Stimulated activated CD4-positive, alpha-beta T cell treated with anti-CD3 and anti-CD28 coated beads, Interleukin-1b, Interleukin-23, amount 100 ng/mL, for 4 hours (primary cell): ENCODE measurements at places on chromosomes 2 and 18.

DNA sequence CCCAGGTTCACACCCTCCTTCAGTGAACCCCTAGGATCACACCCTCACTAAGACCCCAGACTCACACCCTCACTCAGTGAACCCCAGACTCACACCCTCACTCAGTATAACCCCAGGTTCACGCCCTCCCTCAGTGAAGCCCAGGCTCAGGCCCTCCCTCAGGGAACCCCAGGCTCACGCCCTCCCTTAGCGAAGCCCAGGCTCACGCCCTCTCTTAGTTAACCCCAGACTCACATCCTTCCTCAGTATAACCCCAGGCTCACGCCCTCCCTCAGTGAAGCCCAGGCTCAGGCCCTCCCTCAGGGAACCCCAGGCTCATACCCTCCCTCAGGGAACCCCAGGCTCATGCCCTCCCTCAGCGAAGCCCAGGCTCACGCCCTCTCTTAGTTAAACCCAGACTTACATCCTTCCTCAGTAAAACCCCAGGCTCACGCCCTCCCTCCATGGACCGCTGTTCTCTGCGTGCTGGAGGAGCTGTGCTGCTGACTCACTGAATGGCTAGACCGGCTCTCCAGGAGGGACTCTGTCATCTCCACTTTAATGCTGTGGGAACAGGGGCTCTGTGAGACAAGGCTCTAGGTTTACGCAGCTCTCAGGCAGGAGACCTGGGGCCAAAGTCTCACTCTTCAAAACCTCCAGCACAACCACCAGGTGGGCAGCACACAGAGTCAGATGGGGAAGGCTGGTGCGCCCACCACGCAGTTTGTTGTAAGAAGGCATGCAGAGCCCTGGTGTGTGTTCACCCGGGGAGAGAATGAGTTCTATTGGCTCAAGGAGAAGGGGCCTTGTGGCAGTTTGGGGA lies 506.9 kb upstream of the MYT1L start:
- DNase-seq, result no peak

- no peak for DNase-seq
These were observed 45.3 kb downstream of the DGKD start for GRCh38 chr2:233399306-233400225.

DNA sequence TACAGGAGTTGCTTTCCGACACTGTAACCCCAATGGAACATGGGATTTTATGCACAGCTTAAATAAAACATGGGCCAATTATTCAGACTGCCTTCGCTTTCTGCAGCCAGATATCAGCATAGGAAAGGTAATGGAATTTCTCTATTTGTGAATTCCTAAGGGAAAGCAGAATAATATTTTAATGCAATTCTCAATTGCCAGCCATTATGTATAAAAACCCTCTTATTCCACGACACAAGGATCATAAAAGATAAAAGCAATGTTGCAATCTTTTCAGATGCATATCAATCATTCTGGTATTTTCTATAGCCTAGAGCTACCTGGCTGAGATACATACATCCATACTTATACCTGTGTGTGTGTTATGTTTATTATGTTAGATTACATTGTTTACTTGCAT lies 31.2 kb downstream of the PTH2R start:
- DNase-seq, result no peak

DNA sequence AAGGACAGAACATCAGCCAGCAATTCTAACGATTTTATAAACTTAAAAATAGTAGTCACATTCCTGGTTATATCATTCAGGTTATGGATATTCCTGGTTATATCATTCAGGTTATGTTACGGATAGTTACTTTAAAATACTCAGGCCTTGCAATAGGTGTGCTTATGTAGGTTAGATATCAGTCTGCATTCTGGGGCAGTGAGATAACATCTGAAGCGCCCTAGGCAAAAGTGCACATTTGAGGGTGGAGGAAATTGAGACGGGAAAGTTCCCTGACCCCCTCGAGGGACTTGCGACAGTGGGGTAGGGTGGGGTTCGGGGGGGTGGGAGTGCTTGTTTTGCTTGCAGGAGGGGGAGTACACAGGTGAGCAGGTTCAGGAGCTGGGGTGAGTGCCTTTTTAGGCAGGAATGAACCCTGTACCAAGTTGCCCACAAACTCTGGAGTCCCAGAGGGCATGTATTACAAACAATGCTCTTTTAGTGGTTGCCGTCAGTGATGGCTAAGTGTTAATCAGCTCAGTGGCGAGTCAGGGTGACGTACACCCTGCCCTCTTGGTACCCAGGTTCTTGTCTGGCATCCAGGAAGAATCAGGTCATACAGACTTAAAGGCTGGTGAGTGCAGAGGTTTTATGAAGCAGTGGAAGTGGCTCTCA lies 31.8 kb downstream of the CREG2 start:
- no peak for DNase-seq

DNA sequence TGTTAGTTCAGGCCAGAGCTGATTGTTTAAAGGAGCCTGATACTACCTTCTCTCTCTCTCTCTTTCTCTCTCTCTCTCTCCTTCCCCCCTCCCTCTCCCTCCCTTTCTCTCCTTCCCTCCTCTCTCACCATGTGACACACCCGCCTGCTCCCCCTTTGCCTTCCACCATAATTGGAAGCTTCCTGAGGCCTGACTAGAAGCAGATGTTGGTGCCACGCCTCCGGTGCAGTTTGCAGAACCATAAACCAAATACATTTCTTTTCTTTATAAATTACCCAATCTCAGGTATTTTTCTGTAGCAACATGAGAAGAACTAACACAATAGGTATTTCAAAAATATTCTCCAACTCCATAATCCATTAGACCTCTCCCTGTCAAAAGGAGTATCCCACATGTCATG lies 62.4 kb downstream of the ANKRD62 start:
- no peak for DNase-seq

- DNase-seq, result no peak
These were observed 4.8 kb upstream of the TMEM37 start for GRCh38 chr2:119426801-119427395.

GRCh38 chr2:189076572-189076971 lies 102.4 kb downstream of the COL3A1 start:
- no peak for DNase-seq
